Activated naive CD8-positive, alpha-beta T cell treated with anti-CD3 and anti-CD28 coated beads, Interleukin-2, amount 10 ng/mL, durations not matched to agents 7 days and 5 days (primary cell): ENCODE measurements at places on chromosomes 3 and 15. TPM values are rescaled to one million over a fixed set of nuclear protein-coding genes. Genes with fewer than 3 reads are reported as not detected.

- H3K27ac ChIP-seq: no peak overlapping the region
- no peaks in the 10 kb centered on the region for H3K27me3 ChIP-seq
- peaks cover 1% of the 10 kb centered on the region for H3K4me1 ChIP-seq
- peaks cover under 1% of the 10 kb centered on the region for H3K36me3 ChIP-seq
- DNase-seq: no peak
These were observed 136.0 kb downstream of the VGLL4 start for GRCh38 chr3:11507719-11508118.

DNA sequence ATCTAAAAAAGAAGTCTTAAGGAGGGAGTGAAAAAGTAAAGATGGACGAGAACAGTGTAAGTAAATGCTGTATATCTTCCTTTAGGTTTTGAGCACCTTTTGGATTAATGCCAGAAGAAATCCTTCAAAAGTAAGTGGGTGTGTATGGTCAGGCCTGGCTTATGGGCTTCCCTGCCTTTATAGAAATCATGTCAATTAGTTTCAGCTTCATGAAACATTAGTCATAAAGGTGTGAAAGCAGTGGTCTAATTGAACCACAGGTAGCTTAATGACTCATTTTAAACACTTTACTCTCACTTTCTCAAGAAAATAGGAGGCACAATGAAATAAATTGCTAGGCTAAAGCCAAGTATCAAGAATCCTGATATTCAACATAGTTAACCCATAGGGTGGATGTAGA, 467.4 kb upstream of the DPPA4 start:
- DNase-seq: no peak
- H3K4me1 ChIP-seq: peaks cover 25% of the 10 kb centered on the region
- no peaks in the 10 kb centered on the region for H3K27me3 ChIP-seq

DNA sequence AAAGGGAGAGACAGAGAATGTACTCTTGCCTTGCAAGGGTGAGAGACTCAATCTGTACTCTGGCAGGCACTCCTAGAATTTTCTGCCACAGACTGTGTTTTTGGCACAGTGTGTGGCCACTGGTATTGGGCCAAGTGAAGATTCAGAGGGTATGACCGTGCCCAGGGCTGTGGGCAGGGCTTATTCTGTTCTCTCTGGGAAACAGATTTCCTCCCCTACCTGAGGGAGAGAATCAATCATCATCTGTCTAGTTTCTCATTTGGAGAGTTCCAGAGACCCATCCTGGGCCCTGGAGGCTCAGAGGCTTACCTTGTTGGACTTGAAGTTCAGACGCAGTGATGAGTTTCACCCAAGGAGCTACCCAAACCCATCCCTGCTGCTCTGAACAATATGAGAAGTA, 28.2 kb downstream of the CSTA start:
- no peak overlapping the region for H3K4me3 ChIP-seq
- DNase-seq: no peak
- peaks cover 1% of the 10 kb centered on the region for H3K36me3 ChIP-seq
- H3K27ac ChIP-seq: no peak overlapping the region

GRCh38 chr15:46222826-46223225, 588.0 kb downstream of the SQOR start:
- H3K27ac ChIP-seq: no peak overlapping the region
- no peak for DNase-seq
- H3K27me3 ChIP-seq: no peaks in the 10 kb centered on the region
- no peaks in the 10 kb centered on the region for H3K36me3 ChIP-seq
- no peak overlapping the region for H3K4me3 ChIP-seq
- H3K4me1 ChIP-seq: no peaks in the 10 kb centered on the region

DNA sequence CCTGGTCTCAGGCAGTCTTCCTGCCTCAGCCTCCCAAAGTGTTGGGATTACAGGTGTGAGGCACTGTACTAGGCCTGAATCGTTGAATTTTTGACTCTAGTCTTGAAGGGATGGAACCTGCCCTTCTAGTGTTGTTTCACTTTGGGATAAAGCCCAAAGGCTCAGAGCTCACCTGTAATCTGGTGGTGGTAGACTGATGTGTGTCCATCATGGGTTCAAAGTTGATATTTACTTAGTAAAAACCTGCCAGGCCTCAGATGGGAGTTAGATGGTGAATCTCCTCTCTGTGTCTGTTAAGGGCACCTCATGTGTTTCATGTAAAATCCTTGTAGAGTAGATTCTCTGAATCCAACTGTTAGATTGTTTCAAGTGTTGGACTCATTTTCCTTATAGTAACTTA, 41.1 kb downstream of the FNDC3B start:
- H3K4me1 ChIP-seq: peaks cover 7% of the 10 kb centered on the region
- DNase-seq: no peak
- peaks cover 20% of the 10 kb centered on the region for H3K36me3 ChIP-seq
- no peak overlapping the region for H3K4me3 ChIP-seq
- H3K27me3 ChIP-seq: no peaks in the 10 kb centered on the region

- DNase-seq: no peak
- no peaks in the 10 kb centered on the region for H3K4me1 ChIP-seq
- no peaks in the 10 kb centered on the region for H3K27me3 ChIP-seq
These were observed 42.1 kb upstream of the TSPAN3 start for GRCh38 chr15:77112838-77113504.

- no peak overlapping the region for H3K27ac ChIP-seq
- no peak overlapping the region for H3K4me3 ChIP-seq
- H3K36me3 ChIP-seq: no peaks in the 10 kb centered on the region
- H3K27me3 ChIP-seq: no peaks in the 10 kb centered on the region
- no peak for DNase-seq
These were observed 661.6 kb downstream of the SI start for GRCh38 chr3:164416491-164417222.

DNA sequence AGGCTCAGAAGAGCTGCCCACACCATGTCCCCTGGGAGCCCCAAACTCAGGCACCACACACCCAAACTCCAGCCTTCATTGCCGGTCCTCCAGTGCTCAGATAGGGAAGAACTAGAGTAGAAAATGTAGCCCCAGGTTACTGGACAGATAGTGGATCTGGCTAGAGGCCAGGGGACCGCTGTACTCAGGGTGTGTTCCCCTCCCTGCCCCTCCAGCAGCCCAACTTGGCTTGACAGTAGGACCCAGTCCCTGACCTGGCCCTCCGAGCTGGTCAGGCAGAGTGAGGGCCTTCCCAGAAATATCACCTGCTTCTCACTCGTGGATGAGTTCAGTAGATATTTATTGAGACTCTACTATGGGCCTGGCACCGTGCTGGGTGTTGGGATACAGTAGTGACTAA, 100.0 kb downstream of the CORO2B start:
- no peak for DNase-seq
- H3K27ac ChIP-seq: no peak overlapping the region
- no peak overlapping the region for H3K4me3 ChIP-seq
- H3K27me3 ChIP-seq: peaks cover 5% of the 10 kb centered on the region
- H3K36me3 ChIP-seq: no peaks in the 10 kb centered on the region

GRCh38 chr3:101676216-101676764, 642 bp downstream of the ZBTB11 start:
- H3K27me3 ChIP-seq: no peaks in the 10 kb centered on the region
- peak; percentile 97 for DNase-seq
- H3K4me3 ChIP-seq: peak overlapping the region; percentile 84
- peak overlapping the region; percentile 96 for H3K27ac ChIP-seq

- DNase-seq: peak; percentile 7
- H3K27me3 ChIP-seq: no peaks in the 10 kb centered on the region
- H3K27ac ChIP-seq: peak overlapping the region; percentile 66
- no peak overlapping the region for H3K4me3 ChIP-seq
- peaks cover 43% of the 10 kb centered on the region for H3K36me3 ChIP-seq
- peaks cover 34% of the 10 kb centered on the region for H3K4me1 ChIP-seq
These were observed 20.3 kb upstream of the PTPN9 start for GRCh38 chr15:75599401-75599800.

- H3K4me1 ChIP-seq: no peaks in the 10 kb centered on the region
- no peak overlapping the region for H3K4me3 ChIP-seq
- no peak for DNase-seq
- peaks cover 4% of the 10 kb centered on the region for H3K27me3 ChIP-seq
These were observed 245.3 kb downstream of the RPLP1 start for GRCh38 chr15:69697916-69698315.

- no peak overlapping the region for H3K4me3 ChIP-seq
- no peaks in the 10 kb centered on the region for H3K36me3 ChIP-seq
- H3K27ac ChIP-seq: no peak overlapping the region
- no peaks in the 10 kb centered on the region for H3K4me1 ChIP-seq
- DNase-seq: no peak
- no peaks in the 10 kb centered on the region for H3K27me3 ChIP-seq
These were observed 276.0 kb downstream of the GBE1 start for GRCh38 chr3:81485444-81485865.

DNA sequence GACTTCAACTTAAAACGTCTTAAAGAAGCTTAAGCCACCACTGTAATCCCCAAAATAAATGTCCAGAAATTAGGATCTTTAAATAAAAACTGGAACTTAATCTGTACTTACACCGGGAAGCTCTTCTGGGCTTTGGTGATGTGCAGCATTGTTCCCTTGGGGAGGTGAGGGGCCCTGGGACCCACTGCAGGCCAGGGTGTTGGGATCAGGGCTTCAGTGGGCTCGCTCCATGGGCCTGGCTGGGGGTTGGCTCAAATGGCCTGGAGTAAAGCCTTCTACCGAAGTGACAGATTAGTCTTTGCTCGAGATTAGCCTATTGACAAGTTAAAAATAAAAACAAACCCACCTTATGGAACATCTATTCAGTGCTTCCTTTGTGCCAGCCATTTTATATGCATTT, 6.1 kb upstream of the RNU6-1 start:
- H3K27ac ChIP-seq: no peak overlapping the region
- peaks cover 2% of the 10 kb centered on the region for H3K27me3 ChIP-seq
- H3K4me1 ChIP-seq: peaks cover 6% of the 10 kb centered on the region
- no peak for DNase-seq

GRCh38 chr15:52673734-52674133, 5.5 kb downstream of the ATOSA start:
- peaks cover 13% of the 10 kb centered on the region for H3K4me1 ChIP-seq
- no peak overlapping the region for H3K27ac ChIP-seq

- H3K36me3 ChIP-seq: no peaks in the 10 kb centered on the region
- DNase-seq: no peak
- H3K4me1 ChIP-seq: no peaks in the 10 kb centered on the region
- H3K27ac ChIP-seq: no peak overlapping the region
- no peak overlapping the region for H3K4me3 ChIP-seq
- no peaks in the 10 kb centered on the region for H3K27me3 ChIP-seq
These were observed 97.9 kb downstream of the NAALADL2 start for GRCh38 chr3:174957081-174957480.

- peaks cover 63% of the 10 kb centered on the region for H3K4me1 ChIP-seq
- H3K4me3 ChIP-seq: no peak overlapping the region
- no peak for DNase-seq
- peaks cover 70% of the 10 kb centered on the region for H3K36me3 ChIP-seq
- H3K27me3 ChIP-seq: no peaks in the 10 kb centered on the region
- H3K27ac ChIP-seq: peak overlapping the region; percentile 82
These were observed 113.4 kb downstream of the OXNAD1 start for GRCh38 chr3:16378415-16378814.

- peaks cover 2% of the 10 kb centered on the region for H3K27me3 ChIP-seq
- no peak overlapping the region for H3K4me3 ChIP-seq
- DNase-seq: no peak
- no peak overlapping the region for H3K27ac ChIP-seq
- no peaks in the 10 kb centered on the region for H3K36me3 ChIP-seq
These were observed 80.9 kb upstream of the SOX2 start for GRCh38 chr3:181630853-181631252.

- no peaks in the 10 kb centered on the region for H3K4me1 ChIP-seq
- H3K36me3 ChIP-seq: no peaks in the 10 kb centered on the region
- DNase-seq: no peak
These were observed 7.6 kb upstream of the ISL2 start for GRCh38 chr15:76328958-76329357.

DNA sequence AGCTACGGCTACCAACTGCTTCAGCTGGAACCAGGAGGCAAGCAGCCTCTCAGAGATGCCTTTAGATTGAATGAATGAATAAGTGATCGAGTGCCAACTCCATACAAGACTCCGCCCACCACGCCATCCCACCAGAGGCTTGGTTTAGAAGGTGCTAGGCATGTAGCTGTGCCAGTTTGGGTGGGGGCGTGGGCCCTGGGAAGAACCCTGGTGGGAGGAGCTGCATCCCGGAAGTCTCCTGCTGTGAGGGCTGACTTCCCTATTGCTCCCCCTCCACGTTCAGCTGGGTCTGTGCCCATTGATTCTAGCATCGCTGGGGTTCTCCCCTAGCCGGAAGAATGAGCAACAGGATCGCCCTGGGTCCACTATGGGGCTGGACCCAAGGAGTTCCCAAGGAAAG, 20.9 kb downstream of the LINGO1 start:
- H3K36me3 ChIP-seq: no peaks in the 10 kb centered on the region
- no peak for DNase-seq
- H3K27ac ChIP-seq: no peak overlapping the region
- H3K27me3 ChIP-seq: no peaks in the 10 kb centered on the region
- H3K4me1 ChIP-seq: no peaks in the 10 kb centered on the region

DNA sequence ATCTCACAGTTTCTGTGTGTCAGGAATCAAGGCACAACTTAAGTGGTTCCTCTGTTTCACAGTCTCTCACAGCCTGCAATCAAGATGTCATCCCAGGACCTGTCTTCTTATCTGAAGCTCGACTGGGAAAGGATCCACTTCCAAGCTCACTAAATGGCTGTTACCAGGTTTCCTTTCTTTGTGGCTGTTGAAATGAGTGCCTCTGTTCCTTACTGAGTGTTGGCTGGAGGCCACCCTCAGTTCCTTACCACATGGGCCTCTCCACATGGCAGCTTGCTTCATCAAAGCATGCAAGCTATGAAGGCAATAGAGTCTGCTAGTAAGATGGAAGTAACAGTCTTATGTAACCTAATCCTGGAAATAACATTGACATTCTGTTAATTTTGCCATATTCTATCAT, 174.0 kb downstream of the ERC2 start:
- H3K27ac ChIP-seq: no peak overlapping the region
- peaks cover 15% of the 10 kb centered on the region for H3K4me1 ChIP-seq
- DNase-seq: no peak
- H3K4me3 ChIP-seq: no peak overlapping the region

- H3K27me3 ChIP-seq: peaks cover 20% of the 10 kb centered on the region
- H3K4me1 ChIP-seq: no peaks in the 10 kb centered on the region
- DNase-seq: no peak
These were observed 8.3 kb downstream of the PLD1 start for GRCh38 chr3:171801738-171802589.

DNA sequence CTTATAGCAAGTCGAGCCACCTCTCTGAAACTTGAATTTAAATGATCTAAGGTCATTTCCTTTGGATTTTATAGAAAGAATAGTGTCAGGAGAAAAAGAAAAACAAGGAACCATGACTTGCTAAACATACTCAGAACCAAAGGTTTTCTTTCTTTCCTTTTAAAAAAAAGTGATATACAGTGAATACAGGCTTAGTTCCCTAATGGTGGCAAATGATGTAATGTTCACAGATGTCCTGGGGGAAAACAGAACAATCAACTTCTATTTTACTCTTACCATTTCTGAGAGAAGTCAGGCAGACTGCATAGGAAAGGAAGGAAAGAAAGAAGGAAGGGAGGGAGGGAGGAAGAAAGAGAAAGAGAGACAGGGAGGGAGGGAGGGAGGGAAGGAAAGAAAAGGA, 56.5 kb downstream of the ST6GAL1 start:
- H3K4me3 ChIP-seq: no peak overlapping the region
- H3K4me1 ChIP-seq: peaks cover 12% of the 10 kb centered on the region
- no peak for DNase-seq
- no peaks in the 10 kb centered on the region for H3K27me3 ChIP-seq
- no peak overlapping the region for H3K27ac ChIP-seq

The TM4SF18 gene
- not detected for total RNA-seq

The KLHL40 gene
- not detected for total RNA-seq

The DLEC1 gene
- total RNA-seq: 3.2 TPM

The SRGAP3 gene
- 5.5 TPM for total RNA-seq

The P2RY14 gene
- 1.2 TPM for total RNA-seq

The BOC gene
- total RNA-seq: not detected

The TRAIP gene
- total RNA-seq: 24.0 TPM

The ZSCAN29 gene
- total RNA-seq: 36.1 TPM

The SLC28A1 gene
- not detected for total RNA-seq

The RGMA gene
- total RNA-seq: not detected

The LAMB2 gene
- total RNA-seq: 0.45 TPM

The SYNPR gene
- not detected for total RNA-seq
